Activated T-cell treated with anti-CD3 and anti-CD28 coated beads, Interleukin-2, amount 50 U/mL, for 72 hours (primary cell): ENCODE measurements at places on chromosomes 3 and 15. TPM values are rescaled to one million over a fixed set of nuclear protein-coding genes. Genes with fewer than 3 reads are reported as not detected.

The NR2E3 gene
- not detected for total RNA-seq

The SLC9C1 gene
- not detected for total RNA-seq

The MST1R gene
- total RNA-seq: 0.84 TPM

The SKIC8 gene
- 31.0 TPM for total RNA-seq

The ADGRG7 gene
- total RNA-seq: not detected

The CATSPER2 gene
- total RNA-seq: 6.9 TPM

The FBXO40 gene
- not detected for total RNA-seq

The LMAN1L gene
- 0.72 TPM for total RNA-seq

The DNAJB11 gene
- total RNA-seq: 34.2 TPM

The NANOGP8 gene
- total RNA-seq: not detected

The KLHL25 gene
- total RNA-seq: 6.2 TPM

The SEC61A1 gene
- total RNA-seq: 188 TPM

The GOLGA8Q gene
- 1.0 TPM for total RNA-seq

The ZKSCAN7 gene
- 4.9 TPM for total RNA-seq

The GRAMD2A gene
- total RNA-seq: not detected

The SLC15A2 gene
- 3.0 TPM for total RNA-seq

The STRIT1 gene
- not detected for total RNA-seq

The ADCY5 gene
- not detected for total RNA-seq

The TAMM41 gene
- 31.2 TPM for total RNA-seq

The PLCH1 gene
- 0.14 TPM for total RNA-seq

The CHRNA7 gene
- 0.51 TPM for total RNA-seq

The FES gene
- 81.5 TPM for total RNA-seq

The RAD51 gene
- 73.2 TPM for total RNA-seq

The SLC7A14 gene
- not detected for total RNA-seq
